Activated CD4-positive, alpha-beta T cell treated with anti-CD3 and anti-CD28 coated beads, Interleukin-2, amount 10 ng/mL, durations not matched to agents 7 days and 5 days (primary cell): ENCODE measurements at places on chromosomes 7 and 10.

GRCh38 chr7:122885583-122886356 lies 490 bp downstream of the CADPS2 start:
- H3K4me1 ChIP-seq, result peaks cover 8% of the 10 kb centered on the region
- no peak overlapping the region for H3K27ac ChIP-seq
- H3K4me3 ChIP-seq, result peak overlapping the region; percentile 48
- H3K27me3 ChIP-seq, result peaks cover 55% of the 10 kb centered on the region
- no peak for DNase-seq

GRCh38 chr7:119033641-119034040 lies 809.1 kb downstream of the ANKRD7 start:
- no peak overlapping the region for H3K4me3 ChIP-seq
- no peak overlapping the region for H3K27ac ChIP-seq
- H3K4me1 ChIP-seq, result no peaks in the 10 kb centered on the region
- DNase-seq, result no peak
- no peaks in the 10 kb centered on the region for H3K27me3 ChIP-seq

- H3K36me3 ChIP-seq, result no peaks in the 10 kb centered on the region
- no peak for DNase-seq
- H3K27ac ChIP-seq, result no peak overlapping the region
- H3K4me1 ChIP-seq, result no peaks in the 10 kb centered on the region
These were observed 472.4 kb downstream of the ANKRD7 start for GRCh38 chr7:118696879-118697278.

GRCh38 chr10:43959364-43960134 lies 310.9 kb upstream of the ZNF32 start:
- H3K4me3 ChIP-seq, result no peak overlapping the region
- no peak for DNase-seq
- peaks cover 7% of the 10 kb centered on the region for H3K27me3 ChIP-seq
- no peaks in the 10 kb centered on the region for H3K4me1 ChIP-seq
- no peaks in the 10 kb centered on the region for H3K36me3 ChIP-seq

DNA sequence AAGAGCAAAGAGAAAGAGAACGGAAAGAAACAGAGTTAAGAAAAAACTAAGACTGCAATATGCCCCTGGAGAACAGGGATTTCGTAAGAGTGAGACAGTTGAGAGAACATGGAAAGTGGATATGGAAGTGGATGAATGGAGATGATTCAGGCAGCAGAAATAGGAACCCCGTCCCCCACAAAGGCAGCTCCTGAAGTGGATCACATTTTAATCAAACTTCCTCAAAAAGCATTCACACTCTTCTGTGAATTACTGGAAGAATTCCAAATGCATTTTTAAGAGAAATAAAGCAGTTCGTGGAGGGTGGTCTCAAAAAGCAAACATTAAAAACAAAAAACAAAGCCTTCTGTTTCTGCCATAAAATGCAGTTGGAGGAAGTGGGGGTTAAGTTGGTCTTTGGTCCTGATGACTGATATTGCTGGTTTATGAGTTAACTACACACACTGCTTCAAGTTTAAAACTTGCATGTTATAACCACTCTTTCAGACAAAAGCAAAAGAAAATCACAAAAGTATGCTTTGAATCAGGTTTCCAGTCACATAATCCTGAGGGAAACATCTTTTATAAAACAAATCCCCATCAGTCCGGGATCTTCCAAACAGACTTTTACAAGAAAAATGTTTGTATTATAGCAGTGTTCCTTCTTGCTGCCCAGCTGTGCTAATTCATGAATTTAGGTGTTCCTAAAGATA lies 214.3 kb downstream of the FANK1 start:
- H3K27me3 ChIP-seq, result peaks cover 3% of the 10 kb centered on the region
- no peaks in the 10 kb centered on the region for H3K4me1 ChIP-seq
- H3K4me3 ChIP-seq, result no peak overlapping the region
- H3K27ac ChIP-seq, result no peak overlapping the region
- H3K36me3 ChIP-seq, result no peaks in the 10 kb centered on the region

- peak overlapping the region; percentile 70 for H3K27ac ChIP-seq
- no peaks in the 10 kb centered on the region for H3K27me3 ChIP-seq
- H3K4me3 ChIP-seq, result no peak overlapping the region
- DNase-seq, result no peak
- peaks cover 20% of the 10 kb centered on the region for H3K36me3 ChIP-seq
- H3K4me1 ChIP-seq, result peaks cover 23% of the 10 kb centered on the region
These were observed 18.6 kb downstream of the RABGEF1 start for GRCh38 chr7:66758950-66759628.

- H3K27ac ChIP-seq, result no peak overlapping the region
- H3K4me3 ChIP-seq, result no peak overlapping the region
- no peak for DNase-seq
- H3K4me1 ChIP-seq, result no peaks in the 10 kb centered on the region
- no peaks in the 10 kb centered on the region for H3K36me3 ChIP-seq
These were observed 57.2 kb downstream of the MGAM2 start for GRCh38 chr7:142168746-142169145.

- H3K27me3 ChIP-seq, result no peaks in the 10 kb centered on the region
- no peak overlapping the region for H3K27ac ChIP-seq
- no peaks in the 10 kb centered on the region for H3K36me3 ChIP-seq
- DNase-seq, result no peak
- no peak overlapping the region for H3K4me3 ChIP-seq
These were observed 91.0 kb upstream of the LRRTM3 start for GRCh38 chr10:66834802-66835201.

- DNase-seq, result no peak
- H3K27ac ChIP-seq, result no peak overlapping the region
- H3K36me3 ChIP-seq, result no peaks in the 10 kb centered on the region
- peaks cover 3% of the 10 kb centered on the region for H3K27me3 ChIP-seq
These were observed 710.0 kb downstream of the LRMDA start for GRCh38 chr10:76141376-76141775.

GRCh38 chr10:69679736-69680135 lies 49.7 kb downstream of the FAM241B start:
- H3K4me3 ChIP-seq, result no peak overlapping the region
- H3K27me3 ChIP-seq, result peaks cover 24% of the 10 kb centered on the region
- H3K36me3 ChIP-seq, result no peaks in the 10 kb centered on the region
- no peaks in the 10 kb centered on the region for H3K4me1 ChIP-seq
- DNase-seq, result no peak

DNA sequence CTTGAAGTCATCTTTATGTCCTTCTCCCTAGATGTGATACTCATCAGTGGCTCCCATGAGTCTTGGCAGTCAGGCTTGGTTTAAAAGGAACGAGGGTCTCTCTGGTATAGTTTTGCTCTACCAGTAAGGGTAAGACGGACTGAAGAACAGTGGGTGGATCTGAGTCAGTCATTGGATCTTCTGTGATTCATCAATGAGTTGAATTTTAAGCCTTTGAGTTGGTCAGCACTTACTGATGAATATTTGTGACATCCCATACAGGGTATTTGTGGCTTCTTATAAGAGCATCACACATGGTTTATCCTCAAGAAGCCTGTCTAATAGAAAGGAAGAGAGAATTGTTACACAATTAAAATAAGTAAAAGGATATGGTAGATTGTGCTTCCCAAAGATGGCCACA lies 87.3 kb upstream of the NAMPT start:
- H3K36me3 ChIP-seq, result no peaks in the 10 kb centered on the region
- no peak overlapping the region for H3K4me3 ChIP-seq
- H3K4me1 ChIP-seq, result peaks cover 2% of the 10 kb centered on the region
- H3K27me3 ChIP-seq, result no peaks in the 10 kb centered on the region
- H3K27ac ChIP-seq, result no peak overlapping the region

- H3K27me3 ChIP-seq, result no peaks in the 10 kb centered on the region
- H3K27ac ChIP-seq, result no peak overlapping the region
- DNase-seq, result no peak
- H3K4me3 ChIP-seq, result peak overlapping the region; percentile 62
- peaks cover 12% of the 10 kb centered on the region for H3K36me3 ChIP-seq
These were observed 1.5 kb upstream of the POLM start for GRCh38 chr7:44083796-44084195.

- H3K36me3 ChIP-seq, result no peaks in the 10 kb centered on the region
- DNase-seq, result no peak
These were observed 56.7 kb downstream of the LHPP start for GRCh38 chr10:124518366-124518765.

- peaks cover 55% of the 10 kb centered on the region for H3K4me1 ChIP-seq
- DNase-seq, result no peak
- no peaks in the 10 kb centered on the region for H3K27me3 ChIP-seq
- H3K4me3 ChIP-seq, result no peak overlapping the region
- H3K27ac ChIP-seq, result no peak overlapping the region
These were observed 7.2 kb upstream of the REPIN1 start for GRCh38 chr7:150361402-150361801.

DNA sequence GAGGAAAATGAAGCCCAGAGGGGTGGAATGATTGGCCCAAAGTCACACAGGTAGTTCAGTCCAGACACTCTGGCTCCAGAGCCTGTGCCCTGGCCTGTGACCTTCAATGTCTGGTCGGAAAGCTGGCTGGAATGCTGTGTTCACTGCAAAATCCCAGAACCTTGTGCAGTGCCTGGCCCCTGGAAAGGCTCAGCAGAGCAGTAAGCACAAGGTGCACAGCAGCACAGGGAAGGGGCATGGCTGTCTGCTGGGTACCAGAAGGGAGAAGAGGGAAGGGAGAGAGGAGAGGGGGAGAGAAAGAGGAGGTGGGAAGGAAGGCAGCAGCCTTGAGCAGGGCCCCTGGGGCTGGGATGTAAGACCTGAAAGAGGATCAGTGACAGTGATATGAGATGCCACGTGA lies 28.4 kb upstream of the C10orf71 start:
- peaks cover 3% of the 10 kb centered on the region for H3K4me1 ChIP-seq
- no peak overlapping the region for H3K27ac ChIP-seq
- H3K36me3 ChIP-seq, result peaks cover 3% of the 10 kb centered on the region
- H3K27me3 ChIP-seq, result peaks cover 11% of the 10 kb centered on the region
- no peak for DNase-seq

DNA sequence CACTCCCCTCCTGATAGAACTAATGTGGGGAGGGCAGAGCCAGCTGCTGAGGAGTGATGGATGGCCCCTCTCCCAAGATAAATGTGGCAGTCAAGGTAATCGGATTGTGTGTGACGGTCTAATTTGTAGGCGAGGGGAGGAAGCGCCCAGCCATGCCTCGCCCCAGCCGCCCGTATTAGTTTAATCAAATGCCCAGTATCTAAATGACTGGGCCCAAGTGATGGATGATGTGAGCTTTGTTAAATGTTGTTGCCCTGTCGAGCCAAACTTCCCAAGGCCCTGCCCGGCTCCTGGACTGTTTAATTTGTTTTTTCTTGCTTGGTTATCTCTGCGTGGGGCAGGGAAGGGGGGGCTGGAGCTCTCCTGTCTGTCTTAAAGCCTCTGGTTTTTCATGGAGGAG lies 88.4 kb upstream of the PPIF start:
- peaks cover 2% of the 10 kb centered on the region for H3K4me1 ChIP-seq
- DNase-seq, result no peak
- no peaks in the 10 kb centered on the region for H3K36me3 ChIP-seq
- H3K4me3 ChIP-seq, result no peak overlapping the region
- no peak overlapping the region for H3K27ac ChIP-seq
- H3K27me3 ChIP-seq, result no peaks in the 10 kb centered on the region

GRCh38 chr7:121279060-121279620 lies 49.7 kb upstream of the WNT16 start:
- no peaks in the 10 kb centered on the region for H3K36me3 ChIP-seq
- peaks cover 6% of the 10 kb centered on the region for H3K27me3 ChIP-seq
- no peak for DNase-seq
- no peak overlapping the region for H3K4me3 ChIP-seq

GRCh38 chr7:139570119-139570518 lies 46.6 kb downstream of the CLEC2L start:
- DNase-seq, result no peak
- H3K36me3 ChIP-seq, result peaks cover 9% of the 10 kb centered on the region
- H3K4me1 ChIP-seq, result peaks cover 8% of the 10 kb centered on the region
- H3K27ac ChIP-seq, result no peak overlapping the region

- peak; percentile 47 for DNase-seq
- peaks cover 85% of the 10 kb centered on the region for H3K4me1 ChIP-seq
- H3K27ac ChIP-seq, result peak overlapping the region; percentile 81
- H3K4me3 ChIP-seq, result no peak overlapping the region
These were observed 42.5 kb downstream of the STK17A start for GRCh38 chr7:43625453-43625852.

DNA sequence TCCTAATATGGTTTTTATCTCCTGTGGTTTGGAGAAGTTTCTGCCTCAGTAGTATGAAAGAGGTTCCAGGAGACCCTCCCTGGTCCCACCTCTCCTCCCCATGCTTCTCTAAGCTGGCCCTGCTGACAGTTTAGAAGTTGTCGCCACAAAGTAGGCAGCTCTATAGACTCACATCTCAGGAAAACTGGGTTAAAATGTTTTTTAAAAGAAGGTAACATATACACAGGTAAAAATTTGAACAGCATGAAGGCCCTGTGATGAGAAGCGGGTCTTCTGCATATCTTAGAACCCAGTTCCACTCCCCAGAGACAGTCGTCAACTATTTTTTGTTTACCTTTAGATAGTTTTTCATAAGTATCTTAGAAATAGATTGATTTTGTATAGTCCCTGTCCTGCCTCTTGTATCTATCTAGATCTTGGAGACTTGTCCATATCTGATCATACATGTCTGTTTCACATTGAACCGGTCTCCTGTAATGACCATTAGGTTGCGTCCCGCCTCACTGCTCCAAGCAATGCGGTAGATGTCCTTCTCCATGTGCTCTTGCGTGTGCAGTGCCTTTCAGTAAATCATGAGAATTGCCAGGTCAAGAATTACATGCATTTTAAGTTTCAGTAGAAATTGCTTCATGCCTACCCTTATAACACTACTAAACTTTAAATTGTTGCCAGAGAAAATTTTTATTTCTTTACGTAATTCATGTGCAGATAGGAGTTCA lies 2.2 kb downstream of the DUSP5 start:
- no peak for DNase-seq
- peak overlapping the region; percentile 89 for H3K4me3 ChIP-seq
- H3K27me3 ChIP-seq, result no peaks in the 10 kb centered on the region
- H3K36me3 ChIP-seq, result peaks cover 22% of the 10 kb centered on the region

DNA sequence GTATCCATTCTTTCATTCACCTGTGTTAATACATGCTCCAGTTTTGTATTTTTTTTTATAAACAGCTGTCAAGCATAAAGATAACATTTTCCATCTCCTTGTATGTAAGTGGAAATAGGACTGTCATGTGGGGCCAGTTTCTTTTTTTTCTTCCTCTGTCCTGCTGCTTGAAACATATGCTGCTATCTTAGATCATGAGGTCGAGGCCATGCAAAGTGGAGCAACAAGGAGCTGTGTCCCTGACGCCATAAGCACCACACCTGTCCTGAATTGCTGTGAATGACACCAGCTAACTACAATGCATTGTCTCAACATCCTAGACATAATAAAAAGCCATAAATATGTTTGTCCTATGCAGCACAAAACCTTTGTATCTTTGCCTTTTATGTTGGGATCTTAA lies 37.7 kb upstream of the SLC26A4 start:
- H3K4me1 ChIP-seq, result no peaks in the 10 kb centered on the region
- H3K4me3 ChIP-seq, result no peak overlapping the region
- H3K27ac ChIP-seq, result no peak overlapping the region
- DNase-seq, result no peak

GRCh38 chr10:11874568-11875493 lies 51.7 kb downstream of the PROSER2 start:
- peak overlapping the region; percentile 50 for H3K27ac ChIP-seq
- peaks cover 22% of the 10 kb centered on the region for H3K4me1 ChIP-seq
- H3K36me3 ChIP-seq, result no peaks in the 10 kb centered on the region
- no peak overlapping the region for H3K4me3 ChIP-seq
- peaks cover 13% of the 10 kb centered on the region for H3K27me3 ChIP-seq

GRCh38 chr10:131822692-131823245 lies 78.0 kb upstream of the PPP2R2D start:
- H3K4me3 ChIP-seq, result no peak overlapping the region
- no peaks in the 10 kb centered on the region for H3K36me3 ChIP-seq
- peaks cover 2% of the 10 kb centered on the region for H3K27me3 ChIP-seq
- H3K4me1 ChIP-seq, result no peaks in the 10 kb centered on the region
- H3K27ac ChIP-seq, result no peak overlapping the region
